ENCODE measurements at places on chromosomes 4 and X. TPM values are rescaled to one million over a fixed set of nuclear protein-coding genes. Genes with fewer than 3 reads are reported as not detected.

The ADGRG4 gene
- not detected for total RNA-seq

The MAMLD1 gene
- total RNA-seq = 2.7 TPM

The GUCY1B1 gene
- 1.1 TPM for total RNA-seq

The FRMD7 gene
- 1.5 TPM for total RNA-seq

The PI4K2B gene
- 20.3 TPM for total RNA-seq

The SORCS2 gene
- total RNA-seq = 11.5 TPM

The TMSB15C gene
- 3.2 TPM for total RNA-seq

DNA sequence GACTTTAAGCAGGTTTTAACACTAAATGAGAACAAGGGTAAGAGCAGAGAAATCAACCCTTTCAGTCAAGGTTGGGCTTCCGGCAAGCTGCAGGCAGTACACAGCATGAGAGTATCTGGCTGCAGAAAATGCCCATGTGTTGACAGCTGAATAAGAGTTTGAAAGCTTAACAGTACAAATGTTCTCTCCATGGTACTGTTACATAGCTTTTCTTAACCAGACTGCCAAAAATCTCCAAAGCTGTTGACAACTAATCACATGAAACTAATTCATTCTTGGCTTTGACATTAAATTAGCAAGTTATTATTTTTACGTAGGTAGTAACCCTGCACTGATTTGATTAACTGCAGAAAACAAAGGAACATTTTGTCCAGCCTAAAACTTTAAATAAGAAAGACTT lies 153.5 kb downstream of the SLC10A7 start:
- DNase-seq = no peak

DNA sequence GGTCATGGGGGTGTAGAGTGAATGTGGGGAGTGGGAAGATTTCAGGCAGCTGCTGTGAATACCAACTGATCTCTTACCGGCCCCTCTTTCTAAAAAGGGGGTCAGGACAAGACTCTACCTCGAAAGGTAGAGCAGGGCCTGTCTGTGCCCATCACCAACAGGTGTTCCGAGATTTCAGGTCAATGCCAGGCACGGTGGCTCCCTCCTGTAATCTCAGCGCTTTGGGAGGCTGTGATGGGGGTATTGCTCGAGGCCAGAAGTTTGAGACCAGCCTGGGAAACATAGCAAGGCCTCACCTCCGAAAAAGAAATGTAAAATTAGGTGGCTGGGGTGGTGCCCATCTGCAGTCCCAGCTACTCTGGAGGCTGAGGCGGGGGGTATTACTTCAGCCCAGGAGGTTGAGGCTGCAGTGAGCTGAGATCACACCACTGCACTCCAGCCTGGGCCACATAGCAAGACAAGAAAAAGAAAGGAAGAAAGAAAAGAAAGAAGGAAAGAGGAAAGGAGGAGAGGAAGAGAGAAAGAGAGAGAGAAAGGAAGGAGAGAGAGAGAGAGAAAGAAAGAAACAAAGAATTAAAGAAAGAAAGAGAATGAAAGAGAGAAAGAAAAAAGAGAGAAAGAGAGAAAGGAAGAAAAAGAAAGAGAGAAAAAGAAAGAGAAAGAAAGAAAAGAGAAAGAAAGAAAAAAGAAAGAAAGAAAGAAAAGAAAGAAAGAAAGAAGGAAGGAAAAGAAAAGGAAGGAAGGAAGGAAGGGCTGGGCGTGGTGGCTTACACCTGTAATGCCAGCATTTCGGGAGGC lies 50.1 kb downstream of the CRLF2 start:
- no peak for DNase-seq

GRCh38 chrX:153766098-153766817 lies 2.2 kb downstream of the PLXNB3 start:
- peak; percentile 98 for DNase-seq

- DNase-seq = no peak
Measured at GRCh38 chrX:96386981-96387380, 297.7 kb upstream of the DIAPH2 start.

- no peak for DNase-seq
Measured at GRCh38 chrX:82134378-82134777, 932.5 kb downstream of the SH3BGRL start.

DNA sequence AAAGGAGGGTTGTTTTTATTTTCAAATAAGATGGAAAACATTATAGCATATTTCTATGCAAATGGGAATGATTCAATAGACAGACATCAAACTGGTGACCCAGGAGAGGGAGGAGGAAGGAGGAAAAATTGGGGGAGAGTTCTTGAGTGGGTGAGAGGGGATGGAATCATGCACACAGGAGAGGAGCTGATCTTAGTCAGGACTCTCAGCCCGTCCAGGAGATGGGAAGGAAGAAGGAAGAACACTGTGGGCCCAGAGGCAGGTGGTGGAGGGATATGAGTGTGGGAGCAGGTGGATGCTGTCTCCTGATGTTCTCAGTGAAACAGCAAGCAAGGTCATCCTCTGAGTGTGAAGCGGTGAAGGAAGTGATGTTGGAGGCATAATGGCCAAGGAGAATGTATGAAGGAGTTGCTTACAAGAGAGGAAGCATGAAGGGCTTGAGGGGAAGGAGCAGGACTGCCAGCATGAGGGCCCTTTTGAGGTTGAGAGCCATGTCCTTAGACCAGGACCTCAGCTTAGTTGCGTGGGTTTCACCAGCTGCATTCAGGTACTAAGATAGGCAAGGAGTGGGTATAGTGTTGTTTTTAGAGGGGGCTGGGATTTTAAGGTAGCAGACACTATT lies 161.7 kb upstream of the NAP1L5 start:
- no peak for DNase-seq

DNA sequence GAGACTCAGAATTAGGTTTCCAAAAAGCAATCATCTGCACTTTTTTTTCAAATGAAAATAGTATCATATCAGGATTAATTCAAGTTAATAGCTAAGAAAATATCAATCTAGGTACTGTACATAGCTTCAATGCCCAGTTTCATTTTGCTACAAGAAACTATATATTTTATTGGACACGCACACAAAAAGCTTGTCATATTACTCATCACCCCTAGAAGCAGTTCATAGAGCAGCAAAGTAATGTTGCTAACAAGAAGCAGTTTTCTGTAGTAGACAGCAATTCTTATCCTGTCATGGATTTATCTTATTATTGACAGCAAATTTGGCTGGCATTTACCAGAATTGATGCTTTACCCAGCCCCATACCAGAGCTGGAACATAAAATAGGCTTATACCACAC lies 52.3 kb upstream of the LSM6 start:
- DNase-seq = no peak

DNA sequence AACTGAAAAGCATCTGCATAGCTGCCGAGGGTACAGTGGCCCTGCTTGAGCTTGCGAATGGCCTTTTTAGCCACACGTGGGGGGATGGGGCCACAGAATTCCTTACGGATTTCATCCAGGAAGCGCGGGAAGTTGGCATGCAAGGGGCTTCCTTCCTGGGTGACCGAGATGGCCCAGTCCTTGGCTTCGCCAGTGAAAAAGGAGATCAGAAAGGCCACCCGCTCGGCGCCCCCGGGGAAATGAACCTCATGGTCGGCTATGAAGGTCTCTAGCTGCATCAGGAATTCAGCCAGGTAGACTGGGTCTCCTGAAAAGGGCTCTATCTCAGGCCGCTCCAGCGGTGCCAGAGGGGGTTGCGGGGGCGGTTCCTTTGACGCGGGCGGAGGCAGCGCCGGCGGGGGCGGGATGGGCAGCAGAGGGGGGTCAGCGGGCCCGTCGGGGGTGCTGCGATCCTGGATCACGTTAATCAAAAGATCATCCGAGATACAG lies 909 bp downstream of the RTL5 start:
- peak; percentile 73 for DNase-seq

DNA sequence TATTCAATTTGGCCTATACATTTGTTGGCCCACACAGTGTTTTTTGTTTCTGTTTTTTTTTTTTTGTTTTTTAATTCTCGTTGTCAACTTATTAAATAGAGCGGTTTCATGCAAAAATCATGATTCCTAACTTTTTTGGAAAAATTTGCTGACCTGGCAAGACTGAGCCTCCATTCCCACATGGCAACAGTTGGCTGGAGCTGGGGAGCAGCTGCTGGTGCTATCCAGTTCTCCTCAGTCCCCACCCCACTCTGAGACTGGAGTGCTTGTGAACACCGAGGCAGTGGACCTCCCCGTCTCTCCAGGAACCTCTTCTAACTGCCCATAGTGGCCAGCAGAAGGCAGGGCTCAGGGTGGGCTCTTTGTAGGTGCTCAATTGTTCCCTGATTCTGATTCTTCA lies 95.7 kb upstream of the OTUD4 start:
- no peak for DNase-seq

DNA sequence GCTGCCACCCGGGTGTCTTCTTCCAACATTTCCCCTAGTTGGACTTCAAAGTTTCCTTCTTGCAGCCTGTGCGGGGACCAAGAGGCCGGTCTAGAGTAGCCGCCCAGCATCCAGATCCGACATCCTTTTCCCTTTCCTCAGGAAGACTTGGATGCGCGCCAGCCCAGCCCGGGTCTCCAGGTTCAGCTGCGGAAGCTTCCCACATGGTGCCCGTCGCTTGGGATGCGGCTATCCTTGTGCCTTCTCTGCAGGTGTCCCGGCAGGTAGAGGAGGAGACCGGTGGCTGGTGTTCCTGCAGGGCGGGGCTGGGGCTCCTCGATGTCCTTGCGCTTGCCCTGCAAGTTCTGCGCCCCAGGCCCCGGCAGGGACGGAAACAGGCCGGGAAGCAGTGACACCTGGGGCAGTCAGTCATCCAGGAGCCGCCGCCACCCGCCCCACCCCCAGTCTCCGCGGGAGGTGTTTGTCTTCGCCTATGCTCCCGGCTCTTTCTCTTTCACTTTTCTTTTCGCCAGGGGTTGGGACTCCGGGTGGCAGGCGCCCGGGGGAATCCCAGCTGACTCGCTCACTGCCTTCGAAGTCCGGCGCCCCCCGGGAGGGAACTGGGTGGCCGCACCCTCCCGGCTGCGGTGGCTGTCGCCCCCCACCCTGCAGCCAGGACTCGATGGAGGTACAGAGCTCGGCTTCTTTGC lies at the start of gene IL15:
Gene IL15, plus strand, starts transcription at position 502 of the 689 bp plus-strand sequence. CDS start 82,882 bp downstream, outside the sequence.
- peak; percentile 39 for DNase-seq

GRCh38 chr4:165874791-165875371 lies 1.8 kb downstream of the TLL1 start:
- peak; percentile 57 for DNase-seq

- DNase-seq = no peak
Measured at GRCh38 chr4:6710996-6711395, 1.3 kb upstream of the MRFAP1L1 start.

DNA sequence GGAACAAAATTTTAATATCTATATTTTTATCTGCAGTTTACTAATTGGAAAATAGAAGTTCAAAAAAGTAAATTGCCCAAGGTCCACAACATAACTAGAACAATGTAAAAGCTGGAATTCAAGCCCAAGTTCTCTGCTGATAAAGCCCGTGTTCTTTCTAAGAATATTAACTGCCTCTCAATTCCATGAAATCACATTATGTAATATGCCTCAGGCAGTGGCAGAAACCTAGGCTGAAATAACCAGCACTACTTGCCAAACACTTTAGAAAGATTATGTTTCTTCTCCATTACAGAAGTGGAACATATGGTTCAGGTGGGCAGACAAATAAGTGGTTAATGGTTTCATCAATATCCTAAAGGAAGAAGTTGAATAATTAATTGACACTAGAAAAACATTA lies 56.7 kb upstream of the ADGRL3 start:
- DNase-seq = no peak

DNA sequence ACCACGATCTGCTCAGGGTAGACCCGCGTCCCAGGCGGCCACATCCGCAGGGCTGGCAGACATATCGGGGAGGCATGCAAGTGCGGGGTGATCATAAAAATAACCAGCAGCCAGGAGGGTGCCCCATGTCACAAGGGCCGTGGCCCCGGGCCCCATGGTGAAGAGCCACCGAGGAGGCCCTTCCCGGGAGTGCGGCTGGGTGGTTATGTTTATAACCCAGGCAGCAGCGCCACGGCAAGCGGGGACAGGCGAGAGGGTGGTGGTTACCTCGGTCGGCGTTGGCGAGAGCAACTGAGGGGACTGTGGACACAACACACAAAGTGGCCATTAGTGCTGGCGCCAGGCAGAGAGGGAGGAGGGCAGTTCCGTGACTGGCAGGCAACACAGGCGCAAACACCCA lies 92.7 kb upstream of the AFAP1 start:
- DNase-seq = peak; percentile 69

DNA sequence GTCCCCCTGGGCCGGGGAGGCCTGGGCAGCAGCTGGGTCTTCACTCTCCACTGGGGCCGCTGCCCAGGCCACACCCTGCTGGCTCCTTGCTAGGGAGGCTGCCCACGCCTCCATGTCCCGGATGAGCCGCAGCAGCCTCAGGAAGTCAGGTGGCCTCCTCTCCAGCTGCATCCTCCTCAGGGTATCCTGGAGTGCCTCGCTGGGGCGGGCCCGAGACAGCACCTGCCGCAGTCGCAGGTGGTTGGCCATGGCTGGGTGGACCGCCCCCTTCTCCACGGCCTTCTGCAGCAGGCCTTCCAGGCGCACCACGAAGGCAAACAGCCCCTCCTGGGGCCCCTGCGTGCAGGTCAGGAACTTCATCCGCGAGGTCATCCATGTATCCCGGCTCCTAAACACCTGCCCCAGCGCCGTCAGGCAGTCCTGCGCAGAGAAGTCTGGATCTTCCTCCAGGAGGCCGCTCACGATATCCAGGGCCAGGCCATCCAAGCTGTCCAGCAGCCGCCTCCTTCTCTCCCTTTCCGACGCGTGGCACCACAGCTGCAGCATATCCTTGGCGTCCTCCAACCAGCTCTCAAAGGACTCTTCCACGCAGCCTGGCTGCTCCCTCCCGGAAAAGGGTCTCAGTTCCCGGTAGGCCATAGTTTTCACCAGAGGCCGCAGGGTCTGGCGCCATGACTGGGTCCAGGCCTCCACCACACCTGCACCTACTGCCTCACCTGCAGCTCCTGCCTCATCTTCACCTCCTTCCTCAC lies 2.1 kb downstream of the PNMA6F start:
- peak; percentile 34 for DNase-seq

DNA sequence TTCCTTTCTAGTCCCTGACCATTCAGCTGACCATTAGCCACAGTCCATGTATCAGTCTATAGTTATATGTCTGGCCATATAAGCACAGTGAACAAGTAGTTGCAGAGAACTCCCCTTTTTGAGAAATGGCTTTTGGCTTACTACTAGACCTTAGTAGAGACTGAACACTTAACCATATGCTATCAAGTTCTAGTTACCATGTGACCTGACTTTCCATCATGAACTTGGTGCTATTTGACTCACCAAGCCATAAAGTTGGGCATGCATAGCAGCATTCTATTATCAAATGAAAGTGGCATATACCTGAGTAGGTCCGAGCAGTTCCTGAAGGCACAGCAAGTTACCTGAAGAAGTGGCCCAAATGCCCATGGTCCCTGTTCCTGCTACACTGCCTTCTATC lies 74.5 kb upstream of the IL2 start:
- no peak for DNase-seq

- no peak for DNase-seq
Measured at GRCh38 chr4:151052785-151053184, 37.7 kb upstream of the LRBA start.

DNA sequence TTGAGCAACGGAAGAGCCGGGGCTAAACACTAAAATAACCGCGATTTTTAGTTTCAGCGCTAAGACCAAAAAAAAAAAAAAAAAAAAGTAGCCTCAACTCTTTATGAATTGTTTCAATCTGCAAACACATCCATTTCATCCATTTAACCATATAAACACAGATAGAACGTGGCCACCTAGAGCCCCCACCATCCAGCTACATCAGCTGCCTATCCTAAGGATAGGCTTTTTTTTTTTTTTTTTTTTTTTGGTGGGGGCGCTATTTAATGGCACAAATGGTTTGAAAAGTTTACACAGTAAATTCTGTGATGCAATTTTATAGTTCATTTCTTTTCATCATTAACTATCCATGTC lies 492 bp upstream of the HDAC8 start:
- no peak for DNase-seq

All from osteoblast (primary cell).